ENCODE measurements at places on chromosomes 12 and 14.

DNA sequence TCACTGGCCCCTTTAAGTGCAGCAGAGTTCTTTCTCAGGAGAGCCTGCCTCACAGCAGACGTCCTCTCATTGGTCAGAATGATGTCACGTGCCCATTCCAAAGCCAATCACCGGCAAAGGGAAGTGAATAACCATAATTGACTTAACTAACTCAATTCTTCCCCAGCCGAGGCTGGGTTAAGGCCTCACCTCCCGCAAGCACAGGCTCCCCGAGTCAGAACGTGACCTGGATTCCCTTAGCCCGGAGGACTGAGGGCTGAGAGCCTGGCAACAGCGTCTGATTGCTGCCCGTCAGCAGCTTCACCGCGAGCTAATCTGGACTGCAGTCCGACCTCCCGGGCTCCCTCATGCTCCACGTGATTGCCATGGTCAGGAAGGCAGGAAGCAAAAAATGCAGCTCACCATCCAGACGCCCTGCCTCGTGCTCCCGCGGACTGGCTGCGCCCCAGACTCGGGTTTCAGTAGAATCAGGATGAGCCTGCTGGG lies 92.1 kb upstream of the FZD10 start:
- no peak for DNase-seq

DNA sequence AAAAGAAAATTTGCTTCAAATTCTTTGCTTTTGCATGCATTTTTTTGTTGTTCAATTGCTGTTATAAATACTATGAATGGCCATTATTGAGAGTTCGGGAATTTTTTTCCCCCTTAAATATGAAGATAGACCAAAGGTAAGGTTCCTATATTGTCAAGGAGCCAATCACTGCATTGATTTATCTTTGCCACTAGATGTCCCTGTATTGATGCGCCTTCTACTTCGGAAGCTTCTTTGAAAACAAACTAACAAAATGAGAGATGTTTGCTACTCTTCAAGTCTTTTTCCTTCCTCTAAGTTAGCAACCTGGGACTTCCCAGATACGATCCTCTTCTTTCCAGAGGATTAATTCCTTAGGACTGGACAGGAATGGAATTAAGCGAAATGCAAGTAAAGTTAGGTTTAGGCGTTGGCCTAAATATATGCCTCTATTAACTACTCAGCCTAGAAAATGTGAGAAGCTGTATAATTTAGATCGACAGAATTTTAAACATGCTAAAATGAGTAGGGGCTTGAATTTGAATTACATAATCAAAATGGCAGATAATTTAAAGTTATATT lies 318.1 kb downstream of the AEBP2 start:
- no peak for DNase-seq

DNA sequence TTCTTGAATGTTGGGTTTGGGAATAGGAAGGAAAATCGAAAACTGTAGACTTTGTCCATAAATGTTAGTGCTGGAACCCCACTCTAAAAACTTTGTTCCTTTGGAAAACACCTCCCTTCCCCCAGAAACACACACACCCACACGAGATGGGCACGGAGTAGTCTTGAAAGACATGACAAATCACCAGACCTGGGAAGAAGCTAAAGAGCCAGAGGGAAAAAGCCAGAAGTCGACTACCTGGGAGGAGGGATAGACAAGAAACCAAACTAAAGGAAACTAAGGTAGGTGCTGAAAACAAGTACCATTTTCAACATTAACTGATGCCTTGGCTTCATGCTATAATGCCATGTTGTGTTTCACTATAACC lies 925 bp upstream of the NANOG start:
- no peak for DNase-seq

DNA sequence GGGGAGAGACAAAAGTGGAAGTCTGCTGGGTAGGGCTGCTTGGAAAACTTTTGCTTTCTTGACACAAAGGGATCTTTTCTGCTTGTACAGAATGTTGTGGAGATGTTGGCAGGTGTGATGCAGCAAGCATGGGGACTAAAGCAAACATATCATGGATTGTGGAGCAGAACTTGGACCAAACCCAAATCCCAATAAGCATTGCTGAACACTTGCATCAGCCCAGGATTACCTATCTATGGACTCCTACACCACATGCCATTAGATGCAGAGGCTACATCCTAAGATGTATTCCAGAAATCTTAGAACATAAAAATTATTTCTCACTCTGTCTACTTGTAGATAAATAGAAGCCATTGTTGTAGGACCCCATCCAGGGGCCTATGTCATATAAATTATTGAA lies 44.7 kb upstream of the RERG start:
- no peak for DNase-seq

GRCh38 chr12:103908877-103909276 lies 21.3 kb upstream of the HSP90B1 start:
- no peak for DNase-seq

DNA sequence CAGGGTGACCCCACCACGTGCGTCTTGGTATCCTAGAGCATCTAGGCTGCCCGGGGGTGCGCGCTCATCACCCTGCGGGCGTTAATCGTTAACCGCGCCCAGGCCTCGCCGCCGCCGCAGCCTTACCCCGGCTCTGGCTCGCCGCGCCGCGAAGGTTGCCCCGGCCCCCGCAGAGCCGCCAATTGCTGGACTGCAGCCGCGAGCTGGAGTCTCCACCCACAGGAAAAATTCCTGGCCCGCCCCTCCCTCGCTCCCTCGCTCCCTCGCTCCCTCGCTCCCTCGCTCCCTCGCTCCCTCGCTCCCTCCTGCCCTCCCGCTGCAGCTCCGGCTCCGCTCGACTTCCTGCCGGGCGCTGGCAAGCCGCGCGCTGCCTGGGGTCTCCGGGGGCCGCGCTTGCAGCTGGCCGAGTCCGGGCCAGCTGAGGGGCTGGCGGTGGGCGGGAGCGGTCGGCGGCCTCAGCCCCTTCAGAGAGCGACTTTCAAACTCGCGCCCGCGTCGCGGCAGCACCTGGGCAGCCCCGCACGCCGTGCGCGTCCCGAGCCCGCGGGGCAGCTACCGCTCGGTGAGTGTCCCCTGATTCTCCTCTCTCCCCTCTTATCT lies at the start of gene PLEKHG3:
PLEKHG3 (plus strand) TSS at position 282 of the 600 bp plus-strand sequence. CDS start 23,208 bp downstream, outside the sequence.
- peak; percentile 88 for DNase-seq

DNA sequence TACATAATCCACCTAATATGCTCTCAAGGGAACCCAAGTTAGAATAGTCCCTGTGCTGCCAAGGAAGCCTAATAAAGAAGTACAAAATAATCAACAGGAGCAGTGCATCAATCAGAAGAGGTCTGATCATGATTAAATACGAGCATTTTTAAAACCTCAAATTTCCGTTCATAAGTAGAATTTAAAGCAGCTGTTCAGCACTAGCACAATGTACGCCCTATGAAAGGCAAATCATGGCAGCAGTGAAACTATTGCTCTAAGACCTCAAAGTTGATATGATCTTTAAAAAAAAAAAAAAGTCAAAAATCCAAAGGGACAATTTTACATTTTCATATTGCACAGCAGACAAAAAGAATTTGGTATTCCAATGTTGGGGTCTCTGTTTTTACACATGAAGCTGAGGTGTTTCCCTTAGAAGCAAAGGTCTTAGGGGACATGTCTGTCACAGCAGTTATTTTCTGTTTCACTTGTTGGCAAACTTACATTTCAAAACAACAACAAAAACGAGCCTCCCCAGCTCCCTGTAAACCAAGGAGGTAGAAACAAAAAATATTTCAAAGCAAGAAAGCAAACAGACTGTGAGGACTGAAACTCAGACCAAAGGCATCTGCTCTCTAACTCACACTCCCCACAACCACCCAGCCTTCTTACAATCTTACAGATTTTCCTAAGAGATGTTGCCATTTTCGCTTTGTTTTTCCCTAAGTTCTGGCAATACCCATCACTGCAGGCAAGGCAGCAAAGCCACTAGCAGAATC lies 28.2 kb downstream of the SOX5 start:
- DNase-seq, result no peak

DNA sequence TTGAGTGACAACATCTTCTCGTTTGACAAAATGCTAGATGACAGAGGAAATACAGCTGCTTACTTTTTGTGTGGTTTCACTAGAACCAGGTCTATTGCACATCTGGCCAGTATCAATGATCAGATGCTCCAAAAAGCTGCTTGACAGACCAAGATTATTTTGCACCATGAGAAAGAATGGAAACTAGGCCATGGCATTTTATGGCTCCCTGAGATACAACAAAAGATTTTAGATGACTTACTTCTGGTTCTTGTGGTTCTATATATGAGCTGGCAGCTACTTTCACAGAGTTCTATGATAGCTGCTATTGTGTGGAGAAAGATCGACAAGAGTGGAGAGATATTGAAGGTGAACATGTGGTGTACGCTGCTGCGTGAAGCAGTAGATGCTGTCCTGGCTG lies 25.9 kb upstream of the PPFIBP1 start:
- DNase-seq, result no peak

DNA sequence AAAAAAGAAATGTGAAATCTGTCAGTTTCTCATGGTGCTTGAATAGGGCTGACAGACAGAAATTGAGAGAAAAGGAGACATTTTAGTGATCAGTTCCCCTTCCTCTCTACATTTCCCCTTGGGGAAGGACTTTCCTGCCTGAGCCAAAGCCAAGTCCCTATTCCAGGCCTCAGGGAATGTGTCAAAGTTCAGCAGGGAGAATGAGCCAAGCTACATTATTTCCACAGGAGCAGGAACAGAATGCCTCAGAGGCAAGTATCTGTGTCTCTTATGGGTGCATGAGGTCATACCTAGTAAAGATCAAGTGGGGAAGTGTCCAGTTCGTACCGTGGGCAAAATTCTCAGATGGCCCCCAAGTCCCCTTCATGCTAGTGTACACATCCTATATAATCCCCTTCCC lies 68.6 kb downstream of the IQSEC3 start:
- no peak for DNase-seq

DNA sequence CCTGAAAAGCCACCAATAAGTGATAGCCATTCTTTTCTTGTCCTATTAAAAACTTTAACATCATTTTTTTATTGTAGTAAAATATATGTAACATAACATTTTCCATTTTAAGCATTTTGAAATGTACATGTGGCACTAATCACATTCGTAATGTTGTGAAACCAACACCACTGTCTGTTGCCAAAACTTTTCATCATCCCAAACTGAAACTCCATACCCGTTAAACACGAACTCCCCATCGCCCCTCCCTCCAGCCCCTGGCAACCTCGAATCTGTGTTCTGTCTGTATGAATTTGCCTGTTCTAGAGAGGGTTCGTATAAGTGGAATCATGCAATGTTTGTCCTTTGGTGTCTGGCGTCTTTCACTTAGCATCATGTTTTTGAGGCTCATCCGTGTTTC lies 75.9 kb downstream of the CCDC92 start:
- no peak for DNase-seq

DNA sequence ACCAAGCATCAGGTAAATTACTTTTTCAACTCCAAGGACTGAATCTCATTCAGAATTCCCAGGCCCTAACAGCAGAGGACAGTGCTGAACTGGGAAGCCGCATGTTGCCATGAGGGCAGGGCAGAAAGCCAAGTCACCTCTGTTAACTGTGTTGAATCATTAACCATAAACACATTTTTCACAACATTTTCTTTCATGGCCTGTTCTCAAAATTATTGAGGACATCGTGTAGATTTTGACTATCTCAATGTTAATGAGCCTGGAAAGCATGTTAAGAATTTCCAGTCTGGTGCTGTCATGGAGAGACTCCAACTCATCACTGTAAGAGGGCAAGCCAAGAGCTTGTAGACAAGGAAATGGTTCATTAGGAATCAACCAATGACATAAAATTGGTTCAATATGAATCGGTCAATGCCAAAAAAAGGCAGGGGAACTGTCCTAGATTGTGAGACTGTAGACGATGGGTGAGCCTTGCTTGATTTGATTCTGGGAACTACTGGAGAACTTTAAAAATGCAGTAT lies 33.7 kb downstream of the CPM start:
- DNase-seq, result peak; percentile 73

DNA sequence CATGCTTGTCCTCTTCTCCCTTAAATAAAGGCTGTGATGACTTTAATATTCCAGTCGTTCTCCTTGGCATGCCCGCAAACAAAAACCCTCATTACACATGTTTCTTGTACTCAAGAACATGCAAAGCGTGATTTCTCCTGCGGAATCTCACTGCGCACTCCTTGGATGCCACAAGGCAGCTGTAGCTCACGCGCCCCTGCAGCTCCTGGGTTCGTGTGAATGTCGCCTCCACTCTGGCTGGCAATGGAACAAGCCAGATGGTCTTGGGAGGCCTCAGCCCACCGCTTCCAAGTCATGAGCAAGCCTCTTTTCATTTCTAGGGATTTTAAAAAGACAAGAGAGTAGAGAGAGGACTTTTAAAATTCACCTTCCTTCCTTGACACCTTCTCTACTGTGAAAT lies 403.8 kb downstream of the PCNX1 start:
- no peak for DNase-seq

GRCh38 chr12:71810921-71811320 lies 28.6 kb upstream of the TBC1D15 start:
- DNase-seq, result no peak

DNA sequence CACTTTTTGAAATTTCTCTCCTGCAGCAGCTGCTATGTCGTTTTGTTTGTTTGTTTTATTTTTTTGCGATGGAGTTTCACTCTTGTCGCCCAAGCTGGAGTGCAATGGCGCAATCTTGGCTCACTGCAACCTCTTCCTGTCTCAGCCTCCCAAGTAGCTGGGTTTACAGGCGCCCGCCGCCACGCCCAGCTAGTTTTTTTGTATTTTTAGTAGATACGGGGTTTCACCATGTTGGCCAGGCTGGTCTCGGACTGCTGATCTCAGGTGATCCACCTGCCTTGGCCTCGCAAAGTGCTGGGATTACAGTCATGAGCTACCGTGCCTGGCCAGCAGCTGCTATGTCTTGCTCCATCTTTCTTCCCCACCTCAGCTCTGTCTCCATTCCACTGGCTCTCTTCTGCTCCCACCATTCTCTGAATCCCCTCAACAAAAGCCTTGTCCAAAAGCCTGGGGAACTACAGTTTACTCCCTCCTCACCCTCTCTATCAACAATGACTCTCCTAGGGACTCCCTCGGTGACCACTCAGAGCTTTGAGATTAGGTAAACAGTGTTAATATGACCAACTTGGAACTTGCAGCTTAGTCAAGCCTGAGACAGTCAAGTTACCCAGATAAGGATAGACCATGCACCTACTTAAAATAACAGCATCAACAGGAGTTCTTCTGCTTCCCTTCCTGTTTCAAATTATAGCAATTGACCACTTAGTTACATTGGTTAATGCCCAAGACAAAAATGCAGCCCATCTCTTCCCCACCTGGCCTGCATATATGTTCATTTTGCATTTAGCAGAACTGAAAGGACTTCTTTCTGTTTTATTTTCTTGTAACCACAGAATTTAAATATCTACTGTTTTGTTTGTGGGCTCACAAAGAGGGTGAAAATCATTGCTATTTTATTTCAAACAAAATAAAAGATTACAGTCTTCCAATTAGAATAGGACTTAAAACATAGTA lies 189.0 kb upstream of the AMIGO2 start:
- no peak for DNase-seq

GRCh38 chr12:91194500-91194899 lies 11.9 kb upstream of the DCN start:
- DNase-seq, result no peak

DNA sequence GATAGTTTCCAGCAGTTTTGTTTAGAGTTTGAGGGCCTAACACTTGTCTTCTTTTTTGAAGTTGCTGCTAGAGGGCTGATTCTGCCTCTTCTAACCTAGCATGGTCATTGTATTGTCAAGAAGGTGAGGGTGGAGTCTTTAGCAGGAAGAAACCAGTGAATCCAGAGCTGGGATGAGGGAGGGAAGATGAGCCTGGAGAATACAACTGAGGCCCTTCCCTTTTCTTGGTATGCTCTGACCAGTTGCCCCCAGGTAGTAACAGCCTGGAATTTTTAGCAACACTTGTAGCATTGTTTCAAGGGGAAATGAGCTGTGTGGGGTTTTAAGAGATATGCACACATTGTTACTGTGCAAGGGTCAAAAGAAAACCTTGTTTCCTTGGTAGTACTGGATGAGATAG lies 9.0 kb downstream of the FLVCR2 start:
- DNase-seq, result no peak

- no peak for DNase-seq
Measured at GRCh38 chr14:90839024-90839888, 23.0 kb upstream of the TTC7B start.

All from left colon (tissue), 2 donors.